Neural progenitor cell (in vitro differentiated cells): ENCODE measurements at places on chromosomes 16 and 17. TPM values are rescaled to one million over a fixed set of nuclear protein-coding genes. Genes with fewer than 3 reads are reported as not detected.
A peak's percentile ranks its signal among the peaks of the same experiment; 100 is the strongest.

Gene C1QTNF8
- total RNA-seq: not detected in 2 replicates

Gene ZACN
- total RNA-seq: not detected in 2 replicates

Gene ZNF597
- 1.4 and 2.2 TPM in 2 replicates for total RNA-seq

Gene CSH1
- total RNA-seq: not detected in 2 replicates

Gene NME1
- 89.5 and 95.1 TPM in 2 replicates for total RNA-seq

Gene ALDH3A1
- total RNA-seq: 1.4 TPM in 1 of 2 replicates, not detected in the other

Gene GDPD3
- 0.12 and 0.13 TPM in 2 replicates for total RNA-seq

Gene RRAD
- 0.12 and 0.24 TPM in 2 replicates for total RNA-seq

GRCh38 chr17:57586742-57587141 lies 158.4 kb downstream of the CCDC182 start:
- no peak overlapping the region for H3K27ac ChIP-seq
- H3K4me3 ChIP-seq: no peak overlapping the region
- no peaks in the 10 kb centered on the region for H3K27me3 ChIP-seq
- H3K36me3 ChIP-seq: no peaks in the 10 kb centered on the region
- H3K4me1 ChIP-seq: peaks cover 29% of the 10 kb centered on the region
- DNase-seq: no peak

- no peak for DNase-seq
- H3K4me3 ChIP-seq: no peak overlapping the region
- H3K27me3 ChIP-seq: no peaks in the 10 kb centered on the region
- no peaks in the 10 kb centered on the region for H3K36me3 ChIP-seq
- H3K27ac ChIP-seq: no peak overlapping the region
- no peaks in the 10 kb centered on the region for H3K4me1 ChIP-seq
Measured at GRCh38 chr16:8647721-8648318, 26.3 kb downstream of the METTL22 start.

DNA sequence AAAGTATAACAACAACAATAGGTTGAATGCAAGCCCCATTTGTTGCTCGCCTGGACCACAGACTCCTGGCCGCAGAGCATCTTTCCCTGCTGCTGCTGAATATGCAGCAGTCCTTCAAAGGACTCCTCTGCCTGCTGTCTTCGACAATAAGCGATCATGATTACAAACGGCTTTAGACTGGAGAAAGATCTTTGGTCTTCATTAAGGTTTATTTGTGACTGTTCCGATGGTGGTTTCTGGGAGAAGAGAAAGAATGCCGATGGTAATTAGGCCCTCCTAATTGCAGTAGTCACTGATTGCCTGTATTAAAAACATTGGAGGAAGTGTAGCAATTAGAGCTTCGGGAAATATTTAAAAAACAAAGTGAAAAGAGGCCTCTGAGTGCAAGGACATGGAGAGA lies 138.2 kb downstream of the CACNG3 start:
- no peaks in the 10 kb centered on the region for H3K27me3 ChIP-seq

GRCh38 chr17:5769593-5770354 lies 185.5 kb upstream of the NLRP1 start:
- H3K27ac ChIP-seq: peak overlapping the region; percentile 34
- H3K4me1 ChIP-seq: peaks cover 21% of the 10 kb centered on the region
- H3K36me3 ChIP-seq: no peaks in the 10 kb centered on the region
- peak; percentile 82 for DNase-seq
- peak overlapping the region; percentile 19 for H3K4me3 ChIP-seq

DNA sequence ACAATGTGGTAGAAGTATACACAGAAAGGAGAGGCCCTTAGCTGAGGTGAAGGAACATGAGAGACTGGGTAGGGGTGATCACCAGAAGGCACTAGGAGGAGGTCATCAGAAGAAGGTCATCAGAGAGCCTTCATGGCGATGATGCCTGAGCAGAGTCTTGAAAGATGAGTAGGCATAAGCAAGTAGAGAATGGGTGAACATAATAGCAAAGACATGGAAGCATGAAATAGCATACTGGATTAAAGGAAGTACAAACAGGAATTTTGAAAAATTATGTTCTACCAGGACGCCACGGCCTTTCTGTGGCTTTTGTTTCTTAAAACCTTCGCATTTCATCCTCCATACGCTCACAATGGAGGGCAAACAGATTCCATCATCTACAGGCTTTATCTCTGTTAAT lies 2.9 kb downstream of the IKZF3 start:
- no peak overlapping the region for H3K27ac ChIP-seq
- peaks cover 66% of the 10 kb centered on the region for H3K27me3 ChIP-seq
- no peak overlapping the region for H3K4me3 ChIP-seq
- no peaks in the 10 kb centered on the region for H3K4me1 ChIP-seq
- H3K36me3 ChIP-seq: no peaks in the 10 kb centered on the region

DNA sequence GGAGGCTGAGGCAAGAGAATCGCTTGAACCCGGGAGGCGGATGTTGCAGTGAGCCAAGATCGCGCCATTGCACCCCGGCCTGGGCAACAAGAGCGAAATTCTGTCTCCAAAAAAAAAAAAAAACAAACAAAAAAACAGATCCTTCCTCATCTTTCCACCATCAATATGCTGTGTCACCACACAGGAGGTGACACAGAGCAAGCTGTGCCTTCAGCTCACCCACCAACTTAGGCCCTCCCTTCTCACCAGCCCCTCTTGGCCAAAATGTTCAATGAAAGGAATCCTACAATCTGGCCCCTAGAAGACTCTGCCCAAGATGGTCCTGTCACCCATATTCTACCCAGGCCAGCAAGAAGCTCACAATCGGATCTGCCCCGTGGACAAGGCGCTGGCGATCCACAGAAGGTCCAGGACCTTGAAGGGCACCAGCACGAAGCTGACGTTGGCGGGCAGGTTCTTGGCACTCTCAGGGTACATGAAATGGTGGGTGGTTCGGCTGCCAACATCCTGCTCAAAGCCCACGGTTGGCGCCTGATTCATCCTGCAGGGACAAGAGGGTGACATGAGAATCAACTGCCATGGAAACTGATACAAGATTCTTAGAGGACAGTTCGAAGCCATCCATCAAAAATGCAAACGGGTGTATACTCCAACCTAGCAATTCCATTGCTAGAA lies 41.4 kb downstream of the DDX19A start:
- DNase-seq: no peak
- no peaks in the 10 kb centered on the region for H3K27me3 ChIP-seq
- no peak overlapping the region for H3K4me3 ChIP-seq
- no peaks in the 10 kb centered on the region for H3K36me3 ChIP-seq

DNA sequence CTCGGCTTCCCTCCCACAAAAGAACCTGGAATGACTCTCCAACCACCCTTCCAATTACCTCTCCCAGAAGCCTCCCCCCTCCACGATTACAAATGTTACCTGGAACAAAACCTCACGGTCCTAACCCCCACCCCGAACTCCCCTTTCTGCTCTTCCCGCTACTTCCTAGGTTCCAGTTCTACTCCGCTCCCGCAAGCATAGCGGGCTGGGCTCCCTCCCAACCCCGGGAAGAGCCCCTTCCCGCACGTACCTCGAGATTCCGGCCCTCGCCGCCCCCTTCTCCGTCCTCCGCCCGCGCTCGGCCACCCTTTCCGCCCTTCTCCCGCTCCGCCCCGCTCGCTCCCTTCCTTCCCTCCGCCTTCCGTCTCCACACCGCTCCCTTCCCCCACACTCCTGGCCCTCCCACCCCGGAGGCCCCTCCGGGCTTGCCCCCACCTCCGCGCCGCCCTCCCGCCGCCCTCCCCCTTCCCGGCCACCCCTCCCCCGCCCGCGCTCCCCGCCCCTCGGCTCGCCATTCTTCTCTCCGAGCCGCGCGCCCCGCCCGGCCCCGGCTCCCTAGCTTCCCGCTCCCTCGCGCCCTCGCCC lies 457 bp downstream of the CHTF8 start:
- no peaks in the 10 kb centered on the region for H3K27me3 ChIP-seq
- peaks cover 7% of the 10 kb centered on the region for H3K36me3 ChIP-seq
- peak overlapping the region; percentile 98 for H3K4me3 ChIP-seq
- H3K4me1 ChIP-seq: peaks cover 15% of the 10 kb centered on the region
- peak; percentile 95 for DNase-seq

DNA sequence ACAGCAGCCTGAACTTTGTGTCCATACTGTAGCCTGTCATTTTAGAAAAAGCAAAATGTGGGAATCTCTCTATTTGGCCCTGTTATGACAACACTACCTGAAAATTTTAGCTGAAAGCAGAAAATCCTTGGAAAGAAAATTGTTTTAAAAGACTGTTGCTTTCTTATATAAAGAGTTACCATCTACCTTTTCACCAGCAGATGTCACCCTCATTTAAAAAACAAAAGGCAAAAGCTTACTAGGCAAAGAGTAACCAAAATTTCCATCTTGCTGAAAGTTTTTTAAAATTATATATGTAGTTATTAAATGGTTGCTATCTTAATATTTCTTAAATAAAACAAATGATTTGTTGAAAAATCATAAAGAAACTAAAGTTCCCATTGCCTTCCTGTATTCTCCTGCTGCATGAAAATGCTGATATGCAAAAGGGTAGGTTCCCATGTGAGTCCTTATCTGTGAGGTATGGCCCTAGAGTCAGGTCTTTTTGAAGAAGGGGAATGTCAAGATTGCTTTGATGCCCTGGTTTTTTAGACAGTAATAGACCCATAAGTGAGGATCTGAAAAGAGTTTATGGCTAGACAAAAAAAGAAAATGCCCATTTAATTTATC lies 61.0 kb downstream of the TNRC6C start:
- H3K27me3 ChIP-seq: no peaks in the 10 kb centered on the region
- no peak overlapping the region for H3K27ac ChIP-seq
- DNase-seq: no peak
- H3K4me3 ChIP-seq: no peak overlapping the region
- peaks cover 4% of the 10 kb centered on the region for H3K36me3 ChIP-seq

GRCh38 chr17:76468634-76469010 lies 1.2 kb downstream of the AANAT start:
- no peak overlapping the region for H3K4me3 ChIP-seq
- no peak overlapping the region for H3K27ac ChIP-seq
- H3K4me1 ChIP-seq: peaks cover 19% of the 10 kb centered on the region
- H3K36me3 ChIP-seq: no peaks in the 10 kb centered on the region

DNA sequence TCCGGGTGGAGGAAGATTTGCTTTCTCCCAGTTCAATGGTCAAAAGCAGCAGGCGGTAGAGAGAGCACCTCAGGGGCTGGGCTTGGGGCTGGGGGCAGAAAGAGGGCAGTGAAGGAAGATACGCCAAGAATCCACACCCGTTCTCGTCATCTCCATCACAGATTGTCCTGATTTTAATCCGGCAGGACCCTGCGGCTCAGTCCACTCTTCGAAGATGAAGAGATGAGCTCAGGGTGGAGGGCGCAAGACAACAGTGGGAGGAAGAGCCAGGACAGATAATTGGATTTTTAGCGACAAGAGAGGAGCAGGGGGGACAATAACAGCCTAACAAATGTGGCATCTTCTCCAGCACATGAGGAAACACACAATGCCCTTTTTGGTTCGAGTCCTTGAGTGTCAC lies 165.9 kb downstream of the SDK2 start:
- H3K4me1 ChIP-seq: peaks cover 24% of the 10 kb centered on the region
- DNase-seq: no peak
- H3K27ac ChIP-seq: no peak overlapping the region
- H3K36me3 ChIP-seq: no peaks in the 10 kb centered on the region
- H3K4me3 ChIP-seq: no peak overlapping the region

DNA sequence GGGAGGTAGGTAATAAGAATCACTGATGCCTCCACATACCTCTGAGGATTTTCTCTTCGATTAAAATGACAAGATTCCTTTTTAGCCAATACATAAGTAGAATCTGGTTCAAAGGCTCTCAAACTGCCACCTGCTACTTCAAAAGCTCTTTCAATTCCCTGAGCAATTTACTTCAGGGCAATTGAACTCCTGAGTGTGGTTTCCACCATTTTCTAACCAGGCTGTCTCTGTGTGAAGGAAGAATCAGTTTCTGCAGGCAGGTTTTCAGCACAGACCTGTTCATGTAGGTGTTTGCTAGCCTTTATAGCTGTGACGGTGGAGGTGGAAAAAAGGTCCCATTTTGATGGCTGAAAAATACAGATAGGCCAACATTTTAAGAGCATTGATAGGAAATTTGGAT lies 18.2 kb upstream of the HS3ST3B1 start:
- H3K4me3 ChIP-seq: no peak overlapping the region
- H3K27me3 ChIP-seq: no peaks in the 10 kb centered on the region
- no peaks in the 10 kb centered on the region for H3K36me3 ChIP-seq
- no peak overlapping the region for H3K27ac ChIP-seq
- DNase-seq: no peak

DNA sequence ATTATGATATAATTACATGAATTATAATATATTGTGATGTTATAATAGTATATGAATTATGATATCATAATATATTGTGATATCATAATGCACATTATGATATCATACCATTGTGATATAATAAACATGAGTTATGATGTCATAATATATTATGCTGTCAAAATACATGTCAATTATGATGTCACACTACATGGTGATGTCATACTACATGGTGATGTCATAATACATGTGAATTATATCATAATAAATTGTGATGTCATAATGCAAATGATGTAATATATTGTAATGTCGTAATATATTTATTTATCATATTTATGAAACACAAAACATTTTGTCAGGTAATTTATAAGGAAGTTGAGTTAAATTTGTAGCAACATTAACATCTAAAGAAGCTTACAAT lies 1950.1 kb downstream of the TP53TG3F start:
- no peak for DNase-seq
- no peaks in the 10 kb centered on the region for H3K36me3 ChIP-seq
- H3K27ac ChIP-seq: no peak overlapping the region
- no peak overlapping the region for H3K4me3 ChIP-seq

GRCh38 chr16:29806641-29807425 lies 504 bp downstream of the MAZ start:
- no peaks in the 10 kb centered on the region for H3K27me3 ChIP-seq
- H3K36me3 ChIP-seq: no peaks in the 10 kb centered on the region
- peak overlapping the region; percentile 78 for H3K4me3 ChIP-seq
- peaks cover 38% of the 10 kb centered on the region for H3K4me1 ChIP-seq
- peak; percentile 82 for DNase-seq
- peak overlapping the region; percentile 48 for H3K27ac ChIP-seq

DNA sequence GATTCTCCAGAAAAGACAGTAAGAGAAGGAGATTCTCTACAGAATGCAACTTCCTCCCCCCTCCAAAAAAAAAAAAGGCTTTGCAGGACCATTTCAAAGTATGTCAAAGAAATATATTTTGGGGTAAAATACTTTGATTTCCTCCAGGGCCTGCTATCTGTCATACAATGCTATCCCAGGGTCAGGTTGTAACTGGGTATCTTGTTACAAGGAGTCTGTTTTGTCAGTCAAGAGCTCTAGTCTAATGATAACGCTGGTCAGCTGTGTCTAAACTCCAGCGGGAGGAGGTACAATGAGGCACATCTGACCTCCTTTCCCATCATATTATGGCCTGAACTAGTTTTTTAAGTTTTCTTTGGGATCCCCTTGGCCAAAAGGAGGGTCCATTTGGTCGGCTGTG lies 408.4 kb upstream of the CDH5 start:
- no peaks in the 10 kb centered on the region for H3K27me3 ChIP-seq
- H3K4me3 ChIP-seq: no peak overlapping the region
- DNase-seq: no peak
- H3K27ac ChIP-seq: no peak overlapping the region
- H3K36me3 ChIP-seq: no peaks in the 10 kb centered on the region
- peaks cover 4% of the 10 kb centered on the region for H3K4me1 ChIP-seq

- peaks cover 6% of the 10 kb centered on the region for H3K4me1 ChIP-seq
- no peak for DNase-seq
- H3K36me3 ChIP-seq: no peaks in the 10 kb centered on the region
- no peak overlapping the region for H3K27ac ChIP-seq
- H3K4me3 ChIP-seq: no peak overlapping the region
- no peaks in the 10 kb centered on the region for H3K27me3 ChIP-seq
Measured at GRCh38 chr16:30349675-30350074, 5.4 kb downstream of the CD2BP2 start.

GRCh38 chr16:1488619-1489018 lies at the start of gene PTX4:
Gene PTX4, minus strand, starts transcription at chr16:1488944. Its CDS starts 35 bp downstream, at chr16:1488909.
- DNase-seq: no peak
- H3K36me3 ChIP-seq: no peaks in the 10 kb centered on the region
- no peak within 1 kb of the TSS for H3K27ac ChIP-seq
- peaks cover 11% of the 10 kb centered on the region for H3K27me3 ChIP-seq
- no peak within 1 kb of the TSS for H3K4me3 ChIP-seq
- H3K4me1 ChIP-seq: peaks cover 4% of the 10 kb centered on the region
